ENCODE measurements at places on chromosomes 11 and 22.

GRCh38 chr22:30574997-30575671 lies 669 bp upstream of the GAL3ST1 start:
- peak; percentile 44 for DNase-seq

DNA sequence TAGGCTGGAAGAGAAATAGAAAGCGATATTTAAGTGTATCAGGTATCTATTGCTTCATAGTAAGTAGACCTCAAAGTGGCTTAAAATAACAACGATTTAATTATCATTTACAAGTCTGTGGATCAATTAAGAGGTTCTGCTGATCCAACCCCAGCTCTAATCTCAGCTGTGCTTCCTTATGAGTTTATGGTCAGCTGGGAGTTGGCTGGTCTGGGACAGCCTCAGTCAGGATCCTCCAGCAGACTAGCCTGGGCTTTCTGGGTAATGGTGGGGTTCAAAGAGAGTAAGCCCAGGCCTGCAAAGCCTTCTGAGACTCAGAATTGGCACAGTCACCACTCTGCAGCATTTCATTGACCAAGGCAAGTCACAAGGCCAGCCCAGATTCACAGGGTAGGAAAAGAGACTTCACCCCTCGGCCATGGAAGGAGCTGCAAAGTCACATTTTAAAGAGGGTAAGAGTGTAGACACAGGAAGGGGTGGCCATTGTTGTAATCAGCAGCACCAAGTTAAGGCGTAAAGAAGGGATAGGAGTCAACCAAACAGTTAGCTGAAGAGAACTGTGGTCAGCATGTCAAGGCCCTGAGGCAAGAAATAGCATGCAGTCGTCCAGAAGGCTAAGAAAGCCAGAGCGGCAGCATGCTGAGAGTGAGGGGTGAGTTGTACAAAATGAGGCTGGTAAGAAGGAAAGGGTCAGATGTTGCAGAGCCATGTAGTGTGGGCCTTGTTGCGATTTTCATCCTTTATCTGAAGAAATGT lies 168.2 kb downstream of the ETS1 start:
- no peak for DNase-seq

GRCh38 chr11:75328426-75329277 lies 22.8 kb downstream of the ARRB1 start:
- peak; percentile 84 for DNase-seq

DNA sequence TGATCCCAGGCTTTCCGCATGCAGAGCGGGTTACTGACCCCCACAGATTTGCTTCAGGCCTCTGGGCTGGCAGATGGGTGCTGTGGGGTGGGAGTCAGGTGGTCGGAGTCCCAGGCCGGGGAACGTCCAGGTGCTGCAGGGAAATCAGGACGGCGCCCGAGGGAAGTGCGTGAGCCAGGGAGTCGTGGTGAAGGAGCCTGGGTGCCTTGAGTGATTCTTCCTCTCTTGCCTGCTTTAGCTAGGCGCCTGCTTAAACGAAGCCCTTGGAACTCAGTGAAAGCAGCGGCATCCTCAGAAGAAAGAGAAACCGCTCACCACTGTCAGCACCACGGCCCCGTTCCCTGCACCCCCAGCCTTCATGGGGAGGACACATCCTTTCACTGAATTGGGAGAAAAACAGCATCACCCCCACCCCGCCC lies 455.6 kb downstream of the BRD1 start:
- no peak for DNase-seq

DNA sequence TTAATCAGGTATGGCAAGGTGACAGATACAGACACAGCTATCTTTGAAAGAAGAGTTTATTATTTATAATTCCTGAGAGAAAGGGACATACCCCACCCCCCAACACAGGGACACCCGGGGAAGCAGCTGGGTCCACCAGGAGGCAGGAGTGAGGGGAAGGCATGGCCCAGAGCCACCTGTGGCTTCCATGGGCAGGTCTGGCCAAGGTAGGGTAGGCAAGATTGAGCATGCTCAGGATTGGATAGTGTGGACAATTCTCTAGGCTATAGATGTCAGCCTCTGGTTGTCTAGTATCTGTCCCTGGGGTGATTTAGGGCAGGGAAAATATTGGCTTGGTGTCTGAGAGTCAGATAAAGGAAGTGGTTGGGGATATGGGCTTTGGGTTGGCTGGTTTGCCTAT lies 27.5 kb upstream of the SMIM35 start:
- DNase-seq = no peak

DNA sequence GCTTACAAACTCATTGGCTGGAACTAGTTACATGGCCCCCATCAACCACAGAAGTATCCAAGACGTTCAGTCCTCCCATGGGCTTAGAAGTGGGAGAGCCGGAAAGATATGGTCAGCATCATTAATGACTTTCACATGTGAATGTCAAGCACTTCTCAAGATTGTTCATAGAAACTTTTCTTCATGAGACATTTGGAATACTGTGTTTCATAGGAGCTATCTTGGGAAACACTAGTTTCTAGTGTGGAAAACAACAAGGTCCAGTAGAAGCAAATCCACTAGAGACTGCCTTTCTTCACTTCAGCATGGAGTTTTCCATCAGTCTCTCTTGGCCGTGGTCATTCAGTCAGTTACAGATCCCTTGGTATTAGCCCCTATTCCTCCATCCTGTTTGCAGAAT lies 160.9 kb downstream of the C11orf91 start:
- DNase-seq = no peak
